ENCODE measurements at places on chromosomes 16 and 17.

DNA sequence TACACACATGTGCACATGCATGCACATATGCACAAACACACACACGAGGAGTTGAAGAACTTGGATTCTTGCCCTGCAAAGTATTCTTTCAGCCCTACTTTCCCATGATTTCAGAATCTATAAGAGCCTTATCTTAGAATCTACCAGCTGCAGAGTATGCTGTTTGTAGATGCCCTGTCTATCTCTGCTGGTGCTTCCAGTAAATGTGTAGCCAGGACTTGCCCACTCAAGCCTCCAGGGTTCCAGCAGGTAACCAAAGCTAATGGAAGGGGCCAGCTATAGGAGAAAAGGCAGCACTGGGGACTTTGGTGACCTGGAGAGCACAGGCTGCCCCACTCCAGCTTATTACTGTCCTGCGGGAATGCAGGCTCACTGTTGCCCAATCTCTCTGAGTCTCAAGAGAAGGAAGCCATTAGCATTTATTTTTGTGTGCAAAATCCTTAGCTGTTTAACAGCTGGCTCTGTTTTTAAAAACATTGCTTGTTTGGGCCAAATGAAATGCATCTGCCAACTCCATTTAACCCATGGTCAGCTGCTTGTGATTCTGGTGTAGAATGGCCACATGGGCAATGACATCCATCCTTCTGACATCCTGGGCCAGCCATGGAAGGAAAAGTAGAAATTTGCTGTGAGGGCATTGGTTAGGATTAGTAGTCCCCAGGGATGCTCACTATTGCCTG is 28.6 kb upstream of the XYLT1 start:
- DNase-seq = no peak

DNA sequence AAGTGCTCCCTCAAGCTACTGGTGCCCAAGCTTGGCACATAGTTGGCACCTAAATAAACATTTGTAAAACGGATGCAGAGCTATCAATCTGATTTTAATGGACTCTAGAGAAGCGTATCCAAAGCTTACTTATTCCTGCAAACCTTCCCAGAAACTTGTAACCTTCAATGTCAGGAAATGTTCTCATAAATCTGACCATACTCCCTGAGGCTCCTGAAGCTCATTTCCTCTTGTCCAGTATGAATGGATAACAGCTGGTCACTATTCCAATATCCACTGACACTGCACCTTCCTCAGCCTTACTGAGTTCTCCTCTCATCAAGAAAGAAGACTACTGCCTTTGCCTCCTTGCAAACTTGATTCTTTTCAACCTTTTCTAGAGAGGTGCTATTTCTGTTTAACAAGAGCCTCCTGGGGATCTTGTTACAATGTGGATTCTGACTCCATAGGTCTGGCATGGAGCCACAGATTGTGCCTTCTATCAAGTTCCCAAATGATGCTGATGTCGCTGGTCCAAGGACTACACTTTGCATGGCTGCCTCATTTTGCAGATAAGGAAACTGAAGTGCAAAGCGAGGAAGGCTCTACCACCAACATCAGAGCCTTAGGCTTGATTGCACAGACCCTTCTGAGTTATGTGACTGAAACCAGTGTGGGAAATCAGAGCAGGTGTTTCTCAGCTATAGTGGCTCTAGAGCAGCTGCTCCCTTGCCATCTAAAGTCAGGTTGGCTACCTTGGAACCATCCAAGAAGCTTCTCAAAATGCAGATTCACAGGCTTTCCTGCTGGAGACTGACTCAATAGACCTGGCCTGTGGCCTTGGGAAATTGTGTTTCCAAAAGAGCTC is 377.8 kb downstream of the SOX9 start:
- no peak for DNase-seq

- DNase-seq = no peak
Measured at GRCh38 chr16:74480150-74481029, 59.1 kb upstream of the CLEC18B start.

- DNase-seq = no peak
Measured at GRCh38 chr17:78020717-78021108, 62.2 kb downstream of the TNRC6C start.

GRCh38 chr17:78818932-78819331 is 21.7 kb downstream of the USP36 start:
- DNase-seq = no peak

GRCh38 chr16:2585651-2586081 is 47.8 kb downstream of the PDPK1 start:
- no peak for DNase-seq

- DNase-seq = peak; percentile 91
Measured at GRCh38 chr17:57874434-57875289, 24.8 kb upstream of the MRPS23 start.

DNA sequence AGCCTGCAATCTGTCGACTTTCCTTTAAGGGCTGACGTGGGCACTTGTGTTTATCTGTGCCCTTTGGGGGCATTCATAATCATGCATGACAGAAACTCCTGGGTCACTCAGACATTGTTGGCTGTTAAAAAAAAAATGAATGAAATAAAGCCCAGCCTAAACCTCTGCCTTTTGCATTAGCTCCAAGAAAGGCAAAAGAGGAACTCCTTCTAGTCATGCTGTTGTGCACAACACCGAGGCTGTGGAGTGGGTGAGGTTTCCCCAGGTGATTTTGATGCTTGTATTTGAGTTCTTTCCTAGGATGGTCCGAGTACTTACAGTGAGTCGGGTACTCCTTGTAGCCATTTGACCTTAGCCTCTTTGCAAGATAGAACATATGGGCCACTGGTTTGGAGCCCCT is 49.6 kb upstream of the IRX6 start:
- no peak for DNase-seq

DNA sequence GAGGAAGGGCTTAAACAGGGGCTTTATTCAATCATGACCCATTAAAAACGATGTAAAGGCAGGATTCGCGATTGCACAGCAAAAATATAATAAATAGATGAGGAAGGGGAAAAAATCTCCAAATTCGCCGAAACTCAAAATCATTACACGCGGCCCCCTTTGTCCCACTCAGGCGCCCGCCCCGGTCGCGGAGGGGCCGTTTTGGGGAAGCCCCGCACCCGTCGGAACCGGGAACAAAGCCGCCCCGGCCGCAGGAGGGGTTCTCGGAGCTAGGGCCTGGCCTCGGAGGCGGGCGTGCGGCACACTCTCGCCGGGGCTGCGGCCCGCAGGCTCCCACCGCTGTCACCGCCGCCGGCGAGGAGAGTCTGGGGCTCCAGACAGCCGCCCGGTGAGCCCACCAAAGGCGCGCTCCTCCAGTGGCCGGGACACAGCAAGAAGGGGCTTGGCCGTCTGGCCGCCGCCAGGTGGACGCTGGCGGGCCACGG is 521 bp downstream of the C16orf87 start:
- no peak for DNase-seq

GRCh38 chr16:70472786-70473433 is 18.5 kb downstream of the FCSK start:
- no peak for DNase-seq

GRCh38 chr16:28182183-28182582 is 29.6 kb downstream of the XPO6 start:
- DNase-seq = no peak

DNA sequence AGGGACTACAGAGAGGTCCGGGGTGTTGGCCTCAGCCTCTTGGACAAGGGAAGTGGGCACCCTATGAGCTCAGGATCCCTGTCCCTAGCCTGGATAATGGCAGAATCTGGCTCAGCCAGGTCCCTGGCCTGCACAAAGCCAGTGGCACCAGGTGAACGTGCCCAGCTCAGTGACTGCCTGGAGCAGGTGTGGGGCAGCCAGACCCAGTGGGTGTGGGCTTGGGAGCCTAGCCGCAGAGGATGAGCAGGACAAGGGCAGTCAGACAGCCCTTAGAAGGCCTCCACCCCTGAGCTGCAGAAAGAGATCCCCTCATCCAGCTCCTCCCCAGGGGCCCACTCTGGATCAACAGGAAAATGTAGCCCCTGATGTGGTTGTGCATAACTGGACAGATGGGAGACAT is 585.3 kb downstream of the KCNJ18 start:
- DNase-seq = no peak

- no peak for DNase-seq
Measured at GRCh38 chr16:62036802-62037135, 531 bp upstream of the CDH8 start.

GRCh38 chr16:78821335-78821734 is 721.9 kb downstream of the WWOX start:
- DNase-seq = no peak

DNA sequence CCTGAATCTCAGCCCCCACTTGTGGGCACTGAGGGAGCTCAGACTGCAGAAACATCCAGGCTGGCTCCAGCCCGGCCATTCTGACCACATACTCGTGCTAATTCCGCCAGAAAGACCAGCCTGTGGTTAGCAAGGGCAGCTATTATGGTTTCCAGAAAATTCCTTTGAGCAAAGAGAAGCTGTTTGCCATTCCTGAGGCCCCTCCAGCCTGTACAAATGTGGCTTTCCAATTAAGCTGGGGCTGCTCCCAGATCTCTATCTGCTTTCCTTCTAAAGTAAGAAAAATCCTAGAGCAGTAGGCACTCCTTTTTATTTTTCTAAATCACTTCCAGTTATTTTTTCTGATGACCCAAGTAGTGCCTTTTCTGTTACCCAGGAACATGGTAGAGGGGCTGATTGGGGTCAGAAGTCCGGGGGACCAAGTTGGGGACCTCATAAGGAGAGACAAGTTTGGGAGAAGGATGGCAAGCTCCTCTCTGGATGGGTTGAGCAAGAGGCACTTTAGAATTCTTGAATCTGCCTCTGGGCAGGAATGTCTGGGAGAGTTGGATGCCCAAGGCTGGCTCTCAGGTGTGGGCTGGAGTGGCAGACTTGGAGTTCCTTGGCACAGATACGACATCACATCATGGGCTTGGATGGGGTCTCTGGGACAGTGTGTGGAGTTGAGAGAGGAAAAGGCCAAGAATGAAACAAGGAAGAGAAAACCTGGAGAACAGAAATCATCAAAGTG is 83.3 kb upstream of the TNRC6C start:
- no peak for DNase-seq

DNA sequence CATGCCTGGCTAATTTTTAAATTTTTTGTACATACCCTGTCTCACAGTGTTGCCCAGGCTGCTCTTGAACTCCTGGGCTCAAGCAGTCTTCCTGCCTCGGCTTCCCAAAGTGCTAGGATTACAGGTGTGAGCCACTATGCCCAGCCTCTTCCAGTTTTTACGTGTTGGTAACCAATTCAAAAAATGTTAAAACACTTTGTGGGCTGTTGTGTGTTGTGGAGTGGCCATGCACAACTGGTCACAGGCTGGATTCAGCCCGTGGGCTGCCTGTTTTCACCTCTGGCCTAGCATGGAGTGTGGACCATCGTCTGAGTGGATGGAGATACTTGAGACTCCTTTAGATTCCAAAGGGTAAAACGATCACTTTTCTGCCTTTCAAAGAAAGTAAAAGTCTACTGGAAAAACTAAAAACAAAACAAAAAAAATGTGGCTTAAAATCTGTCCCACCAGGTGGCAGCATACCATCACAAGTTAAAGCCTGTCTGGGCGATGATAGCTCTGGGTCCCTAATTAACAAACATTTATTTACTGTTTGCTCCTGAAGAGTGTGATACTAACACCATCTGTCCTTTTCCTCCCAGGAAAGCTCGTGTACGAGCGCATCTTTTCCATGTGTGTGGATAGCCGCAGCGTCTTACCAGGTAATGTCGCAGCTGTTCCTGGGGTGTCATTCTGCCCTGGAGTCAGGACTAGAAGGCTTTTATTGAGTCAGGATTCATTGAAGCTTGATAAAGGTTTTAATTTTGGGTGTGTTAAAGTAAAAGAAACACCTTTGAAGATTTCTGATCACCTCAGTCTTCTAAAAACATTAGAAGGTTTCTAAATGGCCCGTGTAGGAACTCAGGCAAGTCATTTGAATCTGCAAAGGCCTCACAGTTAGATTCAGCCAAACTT is 45.8 kb downstream of the VPS35L start:
- no peak for DNase-seq

DNA sequence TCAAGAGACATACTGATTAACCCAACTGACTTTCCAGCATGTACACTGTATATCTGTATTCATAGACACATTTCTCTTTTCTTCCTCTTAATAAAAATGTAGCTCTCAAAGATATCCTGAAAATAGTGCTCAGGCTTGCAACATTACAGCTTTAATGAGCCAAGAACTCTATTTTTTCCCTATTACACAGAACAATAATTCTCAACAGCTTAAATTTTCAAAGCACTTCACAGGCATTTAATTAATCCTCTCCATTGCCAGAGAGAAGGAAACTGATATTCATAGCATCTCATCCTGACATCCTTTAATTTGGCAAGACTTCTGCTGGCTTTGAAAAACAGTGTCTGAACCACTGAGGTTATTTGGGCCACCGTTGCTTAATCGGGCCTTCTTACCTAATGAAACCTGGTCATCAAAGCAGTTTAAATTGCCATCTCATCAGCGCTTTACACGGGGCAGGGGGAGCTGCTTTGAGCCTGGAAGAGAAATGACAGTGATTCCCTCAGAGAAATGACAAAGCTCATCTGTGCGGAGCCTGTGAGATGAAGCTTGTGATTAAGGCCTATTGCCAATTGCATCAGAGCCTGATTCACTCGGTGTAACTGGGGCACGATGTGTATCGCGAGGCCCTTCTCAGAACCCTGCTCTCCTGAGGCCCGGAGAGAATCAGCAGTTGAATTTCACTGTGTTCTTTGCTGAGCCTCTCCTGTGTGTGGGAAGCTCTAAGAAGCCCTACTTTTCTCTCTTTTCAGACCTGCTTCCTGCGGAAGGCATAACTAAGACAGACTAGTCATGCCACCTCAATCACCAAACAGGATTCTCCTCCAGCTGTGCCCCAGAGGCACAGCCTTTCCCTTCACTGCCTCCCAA is 8.5 kb upstream of the SIAH1 start:
- no peak for DNase-seq

DNA sequence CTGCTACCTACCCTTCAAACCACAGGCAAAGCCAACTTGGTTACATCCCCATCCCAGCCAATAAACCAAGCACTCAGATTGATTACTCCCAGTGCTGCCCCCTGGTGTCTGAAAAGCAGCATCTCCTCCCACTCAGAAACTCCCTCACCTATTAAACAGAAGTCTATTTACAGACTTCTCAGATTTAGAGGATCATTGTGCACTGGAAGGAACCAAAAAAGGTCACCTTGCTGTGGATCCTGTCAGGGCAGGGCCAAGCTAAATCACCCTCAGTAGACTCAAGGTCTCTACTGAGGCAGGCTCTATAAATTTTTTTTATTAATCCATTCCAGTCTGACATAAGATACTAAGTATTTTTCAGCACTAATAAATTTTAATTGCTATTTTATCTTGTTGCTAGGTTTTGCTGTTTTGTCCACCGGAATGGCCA is 17.6 kb downstream of the HIGD1B start:
- DNase-seq = peak; percentile 72

GRCh38 chr17:48054238-48055185 is 6.4 kb downstream of the NFE2L1 start:
- DNase-seq = peak; percentile 82

GRCh38 chr17:67558740-67559380 is 158.9 kb upstream of the NOL11 start:
- no peak for DNase-seq

GRCh38 chr17:44004761-44005526 is 522 bp downstream of the NAGS start:
- DNase-seq = peak; percentile 70
